ENCODE measurements at places on chromosomes 3 and 15.

DNA sequence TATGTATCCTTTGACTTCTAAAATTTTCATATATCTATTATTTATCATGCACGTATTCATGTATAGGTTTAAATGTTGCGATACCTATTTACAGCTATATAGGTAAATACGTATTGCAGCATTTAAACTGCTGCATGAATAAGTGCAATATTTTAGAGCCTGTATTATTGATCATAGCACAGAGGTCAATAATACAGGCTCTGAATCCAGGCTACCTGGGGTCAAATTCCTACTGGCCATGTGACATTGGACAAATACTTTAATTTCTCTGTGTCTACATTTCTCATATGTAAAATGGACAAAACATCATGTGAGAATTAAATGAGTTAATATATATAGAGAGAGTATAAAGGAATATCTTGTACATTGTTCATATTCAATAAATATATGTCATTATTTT is 352.9 kb upstream of the ROBO2 start:
- DNase-seq: no peak

DNA sequence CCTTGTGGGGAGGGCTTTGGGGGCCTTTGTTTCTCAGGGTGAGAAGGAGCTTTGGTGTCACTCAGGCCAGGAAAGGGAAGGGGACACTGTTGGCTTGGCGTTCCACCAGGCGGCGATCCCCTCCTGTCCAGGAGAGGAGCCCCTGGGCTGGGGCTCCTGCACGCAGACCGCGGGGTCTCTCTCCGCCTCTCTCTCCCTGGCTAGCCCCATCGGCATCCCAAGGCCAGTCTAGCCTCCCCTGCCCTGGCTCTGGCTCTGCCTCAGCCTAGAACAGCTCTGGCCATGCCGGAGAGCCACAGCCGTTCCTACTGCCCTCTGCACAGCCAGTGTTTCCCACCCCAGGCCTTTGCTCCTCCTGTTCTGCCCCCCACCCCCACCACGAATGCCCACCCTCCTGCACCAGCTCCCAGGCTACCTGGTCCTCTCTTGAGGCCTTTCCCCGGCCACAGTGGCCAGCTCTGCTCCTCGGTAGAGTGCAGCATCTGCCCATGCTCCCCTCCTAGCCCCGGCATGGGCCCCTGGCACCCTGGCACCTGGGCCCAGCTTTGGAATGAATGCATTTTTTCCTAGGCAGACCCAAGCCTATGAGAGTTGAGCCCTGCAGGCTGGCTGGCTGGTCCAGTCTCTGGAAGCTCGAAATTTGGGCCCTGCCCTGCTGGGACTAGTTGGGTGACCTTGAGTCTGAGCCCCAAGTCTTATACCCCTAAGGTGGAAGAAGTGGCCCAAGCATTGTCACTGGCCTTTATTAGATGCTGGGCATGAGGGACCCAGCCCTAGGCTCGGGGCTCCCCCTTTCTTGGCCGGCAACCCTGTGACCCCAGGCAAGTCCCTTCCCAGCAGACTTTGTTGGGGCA is 2.4 kb downstream of the PLXNA1 start:
- DNase-seq: no peak

- no peak for DNase-seq
Observed at GRCh38 chr3:183538486-183538885, 17.0 kb downstream of the KLHL6 start.

- DNase-seq: no peak
Observed at GRCh38 chr3:53120336-53120735, 9.9 kb downstream of the RFT1 start.

GRCh38 chr15:76139368-76140073 is 79.7 kb downstream of the TMEM266 start:
- DNase-seq: peak; percentile 67

DNA sequence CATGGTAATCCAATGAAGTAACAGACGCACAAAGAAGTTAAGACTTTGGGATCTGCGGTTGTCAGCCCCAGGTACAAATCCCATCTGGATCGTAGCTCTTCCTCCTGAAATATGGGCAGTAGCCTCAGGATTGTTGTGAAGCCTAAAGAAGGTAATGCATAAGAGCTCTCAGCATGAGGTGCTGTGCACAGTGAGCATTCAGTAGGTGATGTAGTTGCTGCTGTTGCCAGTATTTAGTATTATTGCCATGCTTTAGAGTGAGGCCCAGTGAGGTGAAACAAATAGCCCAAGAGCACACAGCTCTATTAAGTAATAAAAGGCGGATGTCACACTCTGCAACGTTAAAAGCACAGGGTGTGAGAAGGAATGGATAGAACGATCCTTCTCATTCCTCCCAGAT is 225.7 kb downstream of the GABRG3 start:
- DNase-seq: no peak

- no peak for DNase-seq
Observed at GRCh38 chr3:155946178-155946577, 75.7 kb downstream of the GMPS start.

DNA sequence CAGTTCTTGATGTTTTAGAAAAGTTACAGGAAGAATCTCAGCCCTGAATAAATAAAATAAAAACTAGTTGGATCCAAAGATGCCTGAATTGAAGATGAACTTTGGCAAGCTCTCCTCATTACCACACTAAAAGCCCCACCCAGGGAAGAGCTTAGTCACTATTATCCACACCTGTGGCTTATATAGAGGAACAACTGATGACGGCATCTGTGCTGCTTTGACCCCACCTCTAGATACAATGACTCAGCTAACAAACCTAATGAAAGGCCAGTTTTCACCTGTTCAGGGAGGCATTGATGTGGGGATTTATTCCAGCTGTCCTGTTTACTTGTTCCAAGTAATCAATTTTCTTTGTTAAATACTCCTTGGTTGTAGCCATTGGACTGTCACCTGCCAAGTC is 604.7 kb upstream of the EPHA6 start:
- no peak for DNase-seq

DNA sequence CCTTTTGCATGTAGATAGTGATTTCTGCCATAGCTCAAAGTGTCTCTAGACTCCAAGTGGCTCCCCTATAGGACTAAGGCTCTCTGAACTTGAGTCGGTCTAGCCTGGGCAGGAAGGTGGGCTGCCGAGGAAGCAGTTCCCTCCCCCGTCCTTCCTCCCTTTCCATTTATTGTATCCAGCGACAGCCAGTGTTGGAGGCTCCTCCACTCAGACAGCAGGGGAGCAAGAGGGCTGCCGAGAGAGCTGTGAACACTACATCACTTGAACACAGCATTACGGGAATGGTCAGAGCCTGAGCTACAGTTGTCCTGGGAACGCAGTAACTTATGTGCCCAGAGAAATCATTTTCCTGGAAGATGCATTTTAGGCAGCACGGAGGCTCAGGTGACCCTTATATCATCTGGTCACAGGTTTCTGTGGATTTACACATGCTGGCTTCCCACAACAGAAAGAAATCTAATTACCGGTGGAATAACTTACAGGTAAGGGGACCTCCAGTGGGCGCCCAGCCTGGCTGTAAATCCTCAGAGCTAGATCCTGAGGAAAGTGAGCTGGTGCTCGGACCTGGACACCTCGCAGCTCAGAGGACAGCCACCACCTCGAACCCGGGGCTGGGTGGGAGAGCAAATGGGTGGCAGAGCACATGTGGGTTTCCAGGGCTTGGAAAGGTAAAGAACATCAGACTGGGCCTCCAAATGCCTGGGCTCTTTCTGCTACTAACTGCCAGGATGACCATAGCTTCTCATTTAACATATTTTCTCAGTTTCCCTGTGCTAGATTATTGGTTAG is 197.1 kb downstream of the UACA start:
- DNase-seq: no peak
